COR-L47 (cell line): ENCODE measurements at places on chromosomes 1 and 21.
A peak's percentile ranks its signal among the peaks of the same experiment; 100 is the strongest.

- no peak for DNase-seq
Measured at GRCh38 chr1:82944822-82945221, 1054.1 kb downstream of the TTLL7 start.

- no peak for DNase-seq
Measured at GRCh38 chr1:93692026-93692425, 10.4 kb upstream of the BCAR3 start.

DNA sequence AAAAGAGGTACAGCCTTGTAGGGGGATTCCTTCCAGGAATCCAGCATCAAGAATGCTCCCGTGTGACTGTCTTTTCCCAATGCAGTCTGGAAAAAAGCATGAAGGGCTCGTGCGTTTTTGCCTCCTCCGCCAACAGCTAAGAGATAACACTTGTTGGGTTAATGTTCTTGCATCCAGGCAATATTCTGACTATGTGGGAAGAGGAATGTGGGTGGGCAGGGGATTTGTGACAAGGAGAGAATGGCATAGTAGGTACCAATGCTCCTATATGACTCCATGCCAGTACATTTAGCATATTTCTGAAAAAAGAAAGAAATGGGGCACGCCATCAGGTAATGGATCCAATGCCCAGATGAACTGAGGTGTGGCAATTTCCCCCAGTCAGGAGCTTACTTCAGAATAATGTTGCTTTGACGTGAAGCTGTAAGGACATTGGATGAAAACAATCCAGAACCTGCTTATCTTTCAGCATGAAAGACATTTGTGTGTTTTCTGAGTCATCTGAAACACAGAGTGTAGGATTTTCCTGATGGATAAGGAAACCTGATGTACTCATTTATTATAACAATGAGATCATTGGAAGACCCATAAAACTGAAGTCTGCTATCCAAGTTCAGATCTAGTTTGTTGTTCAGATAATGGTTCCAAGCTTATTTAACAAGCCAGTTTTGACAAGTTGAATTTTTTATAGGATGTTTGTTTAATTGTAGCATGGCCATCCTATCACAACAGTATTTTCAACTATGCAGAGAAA lies 105.5 kb downstream of the LYPLAL1 start:
- no peak for DNase-seq

- DNase-seq, result no peak
Measured at GRCh38 chr1:55547405-55547804, 332.2 kb upstream of the USP24 start.

DNA sequence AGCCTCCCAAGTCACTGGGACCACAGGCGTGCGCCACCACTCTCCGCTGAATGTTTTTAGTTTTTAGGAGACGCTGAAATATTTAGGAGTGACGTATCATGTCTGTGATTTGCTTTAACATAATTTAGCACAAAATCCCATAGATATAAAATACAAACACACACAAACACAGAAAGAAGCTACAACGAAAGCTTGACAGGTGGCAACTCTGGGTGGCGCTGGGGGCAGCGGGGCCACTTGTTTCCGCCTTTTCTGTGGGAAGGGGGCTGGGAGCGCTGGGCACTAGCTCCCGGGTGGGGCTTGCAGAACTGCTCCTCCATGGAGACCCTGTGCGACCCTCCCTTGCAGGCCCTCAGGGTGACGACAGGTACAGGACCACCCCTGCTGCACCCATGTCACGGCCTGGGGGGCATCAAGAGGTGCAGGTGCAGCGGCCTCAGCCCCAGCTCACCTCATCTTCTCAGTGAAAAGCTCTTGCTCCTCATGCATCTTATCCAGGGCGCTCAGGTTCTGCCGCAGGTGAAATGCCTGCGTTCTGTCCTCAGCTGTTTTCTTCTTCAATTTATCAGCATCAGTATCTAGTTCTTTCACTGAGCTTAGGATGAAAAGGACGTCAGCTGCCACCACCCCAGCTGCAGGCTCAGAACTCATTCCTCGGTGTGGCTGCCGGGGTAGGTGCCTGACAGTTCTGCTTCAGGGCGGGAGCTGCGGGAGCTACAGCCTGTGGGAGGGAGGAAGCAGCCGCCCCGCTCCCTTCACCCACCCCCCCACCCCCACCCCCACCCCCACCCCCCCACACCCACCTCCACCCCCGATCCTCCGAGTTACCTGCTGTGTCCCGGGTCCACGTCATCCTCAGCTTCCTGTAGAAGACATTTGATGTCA lies 15.3 kb downstream of the CFAP74 start:
- DNase-seq, result no peak

DNA sequence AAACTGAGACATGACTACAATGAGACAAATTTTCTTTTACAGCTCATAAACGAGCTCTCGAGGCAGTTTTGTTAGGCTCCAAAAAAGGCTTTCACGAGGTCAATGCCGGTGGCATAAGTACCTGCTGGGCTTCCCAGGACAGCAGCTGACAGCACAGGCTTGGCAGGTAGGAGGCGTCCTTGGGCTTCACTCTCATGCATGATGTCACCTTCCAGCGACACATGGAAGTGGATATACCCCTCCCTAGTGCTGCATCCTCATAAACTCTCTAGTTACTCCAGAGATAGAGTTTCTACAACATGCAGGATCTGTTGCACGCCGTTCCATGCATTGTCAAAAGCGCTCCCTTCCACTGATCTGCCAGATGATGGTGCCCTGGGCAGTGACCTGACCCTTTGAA lies 112.5 kb upstream of the PAXBP1 start:
- DNase-seq, result no peak

DNA sequence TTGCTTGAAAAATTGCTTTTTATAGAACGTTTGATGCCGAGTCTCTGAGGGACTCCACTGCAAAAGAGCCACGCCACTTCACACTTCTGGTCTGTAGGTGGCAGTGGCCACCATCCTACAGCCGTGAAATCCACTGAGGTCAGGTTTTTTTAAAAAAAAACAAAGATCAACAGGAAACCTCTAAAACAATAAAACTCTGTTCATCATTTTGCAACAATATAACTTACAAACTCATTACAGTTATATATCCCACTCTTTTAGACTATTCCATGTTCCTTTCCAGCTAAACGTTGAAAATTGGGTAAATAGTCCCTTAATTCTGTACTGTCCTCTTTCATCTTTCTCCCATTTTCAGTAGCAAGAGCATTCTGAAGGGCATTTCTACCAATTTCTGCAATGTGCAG lies 64.6 kb upstream of the FMN2 start:
- DNase-seq, result peak; percentile 38

DNA sequence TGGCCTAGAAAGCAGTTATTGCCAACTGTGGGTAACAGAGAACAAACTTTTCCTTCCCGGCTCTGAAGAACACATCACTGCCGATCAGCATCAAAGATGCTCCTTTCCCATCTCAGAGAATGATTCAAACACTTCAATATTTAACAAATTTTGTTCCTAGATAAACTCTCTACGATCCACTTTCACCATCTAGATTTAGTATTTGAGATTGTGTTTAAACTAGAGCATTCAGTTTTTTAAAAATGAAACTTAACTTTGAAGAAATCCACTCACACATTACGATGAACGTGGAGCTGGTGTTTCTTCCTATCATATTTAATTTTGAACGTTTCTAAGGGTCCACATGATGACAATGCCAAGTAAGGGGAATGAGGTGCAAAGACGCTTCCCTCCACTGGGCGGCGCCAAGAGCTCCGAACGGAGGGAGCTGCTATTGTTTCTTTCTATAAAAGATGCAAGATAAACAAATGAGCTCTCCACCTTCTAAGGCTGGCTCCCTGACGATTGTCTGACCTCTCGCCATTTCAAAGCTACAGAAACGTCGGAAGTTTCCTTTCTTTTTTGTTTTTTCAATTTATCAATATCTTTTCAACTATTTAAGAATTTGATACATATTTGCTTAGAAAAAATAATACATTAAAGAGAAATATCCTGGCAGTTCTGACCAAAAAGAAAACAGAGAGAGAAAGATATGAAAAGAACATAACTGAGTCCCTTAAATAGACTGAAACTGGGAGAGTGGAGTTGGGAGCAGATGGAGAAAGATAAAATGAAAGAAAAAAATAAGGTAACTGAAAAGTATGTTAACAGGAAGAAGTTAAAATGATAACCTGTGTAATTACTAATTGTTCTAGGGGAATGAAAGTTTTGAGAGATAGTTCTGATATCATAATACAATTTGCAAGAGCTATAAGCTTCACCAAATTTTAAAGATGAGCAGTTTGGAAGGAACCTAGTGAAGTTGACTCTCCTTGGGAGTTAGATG lies 4.4 kb upstream of the BARHL2 start:
- DNase-seq, result peak; percentile 71

DNA sequence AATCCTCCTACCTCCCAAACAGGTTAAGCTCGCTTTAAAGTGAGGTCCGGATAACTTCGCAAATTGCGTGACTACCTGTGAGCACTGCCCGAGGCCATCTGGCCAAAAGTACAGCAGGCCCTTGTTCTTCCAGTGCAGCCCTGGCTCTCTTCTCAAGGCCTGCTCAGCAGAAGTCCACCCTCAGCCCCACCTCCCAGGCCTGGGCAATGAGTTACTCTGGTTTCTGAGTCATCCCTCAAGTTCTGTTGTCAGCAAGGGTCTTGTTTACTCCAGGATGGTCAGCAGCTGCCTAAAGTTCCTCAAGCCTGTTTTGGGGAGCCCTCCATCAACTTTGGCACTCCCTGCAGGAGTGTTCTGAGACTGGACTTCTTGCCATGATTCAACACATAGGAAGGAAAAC lies 101.7 kb downstream of the BCAR3 start:
- no peak for DNase-seq

GRCh38 chr1:108556066-108556465 lies 3.8 kb upstream of the EEIG2 start:
- DNase-seq, result no peak

- no peak for DNase-seq
Measured at GRCh38 chr1:65056234-65056633, 89.9 kb upstream of the JAK1 start.

GRCh38 chr1:4087530-4088420 lies 187.7 kb upstream of the C1orf174 start:
- no peak for DNase-seq

GRCh38 chr21:39082656-39083376 lies 100.4 kb downstream of the PSMG1 start:
- DNase-seq, result peak; percentile 74

DNA sequence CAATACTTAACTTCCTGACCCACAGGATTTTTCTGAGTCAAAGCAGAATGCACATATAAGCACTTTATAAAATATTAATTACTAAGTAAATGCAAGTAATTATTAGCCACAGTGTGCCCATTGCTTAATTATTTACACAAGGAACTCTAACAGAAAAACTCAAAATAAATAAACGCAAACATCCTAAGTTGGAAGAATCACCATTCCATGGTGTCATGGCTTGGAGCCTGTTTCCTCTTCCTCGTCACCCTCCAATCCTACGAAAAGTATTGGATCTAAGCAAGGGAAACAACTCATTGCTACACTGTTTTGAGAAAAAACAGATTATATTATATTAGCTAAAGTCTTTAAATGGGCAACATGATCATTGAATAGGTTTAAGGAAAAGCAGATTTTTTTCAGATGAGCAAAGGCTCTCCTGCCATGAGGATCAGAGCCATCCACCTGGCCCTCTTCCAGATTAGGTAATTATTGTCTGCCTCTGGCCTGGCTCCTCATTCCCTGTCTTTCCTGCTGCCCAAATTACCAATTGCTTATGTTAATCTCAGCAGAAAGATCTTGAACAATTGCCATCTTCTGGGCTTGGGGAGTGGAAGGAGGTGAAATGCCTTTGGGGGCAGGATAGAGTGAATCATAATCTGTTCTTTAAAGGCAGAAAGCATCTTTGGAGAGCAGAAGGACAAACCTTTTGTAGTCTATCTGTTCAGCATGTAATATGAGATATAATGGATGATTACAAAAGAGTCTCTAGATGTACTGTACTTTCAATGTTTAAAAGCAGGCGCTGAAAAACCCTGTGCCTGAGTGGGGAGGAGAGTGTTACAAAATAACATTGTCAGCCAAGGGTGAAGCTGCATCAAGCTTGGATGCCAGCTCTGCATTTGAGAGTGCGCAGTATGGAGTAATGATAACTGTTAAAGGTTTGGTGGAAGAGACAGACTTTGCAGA lies 121.2 kb downstream of the DUSP10 start:
- peak; percentile 53 for DNase-seq

DNA sequence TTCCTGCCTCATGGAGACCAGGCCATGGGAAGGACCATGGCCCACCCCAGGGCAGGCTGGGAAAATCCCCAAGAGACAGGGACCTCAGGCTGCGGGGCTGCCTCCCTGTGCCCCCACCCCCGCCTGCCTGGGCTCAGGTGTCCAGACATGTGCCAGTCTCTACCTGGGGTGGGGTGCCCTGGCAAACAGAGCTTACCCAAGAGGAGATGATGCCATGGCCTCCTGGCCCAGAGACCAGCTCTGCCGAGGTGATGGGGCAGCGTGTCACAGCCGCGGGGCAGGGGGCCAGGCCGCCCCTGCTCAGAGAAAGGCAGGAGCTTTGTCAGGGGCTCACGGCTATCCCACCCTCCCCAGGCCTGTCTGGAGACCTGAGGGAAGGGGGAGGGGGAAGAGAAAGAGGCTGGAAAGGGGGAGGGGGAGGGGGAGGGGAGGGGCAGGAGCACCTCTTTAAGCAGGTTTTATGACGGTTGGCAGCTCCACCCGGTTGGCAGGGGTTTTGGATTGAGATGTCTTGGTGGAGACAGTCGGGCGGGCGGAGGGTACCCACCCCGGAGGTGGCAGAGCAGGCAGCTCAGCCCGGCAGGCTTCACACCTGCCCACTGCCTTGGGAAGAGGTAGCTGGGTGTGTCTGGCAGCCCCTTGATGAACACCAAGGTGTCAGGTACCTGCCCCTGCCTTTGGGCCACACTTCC lies 101.5 kb upstream of the IFFO2 start:
- peak; percentile 74 for DNase-seq

- no peak for DNase-seq
Measured at GRCh38 chr1:116067566-116067890, 43.7 kb upstream of the MAB21L3 start.

GRCh38 chr21:45309069-45309986 lies 21.6 kb upstream of the POFUT2 start:
- no peak for DNase-seq
